NCI-H510A treated with DMSO at 0.1 percent for 48 hours (cell line): ENCODE measurements at places on chromosomes 7 and 10.

DNA sequence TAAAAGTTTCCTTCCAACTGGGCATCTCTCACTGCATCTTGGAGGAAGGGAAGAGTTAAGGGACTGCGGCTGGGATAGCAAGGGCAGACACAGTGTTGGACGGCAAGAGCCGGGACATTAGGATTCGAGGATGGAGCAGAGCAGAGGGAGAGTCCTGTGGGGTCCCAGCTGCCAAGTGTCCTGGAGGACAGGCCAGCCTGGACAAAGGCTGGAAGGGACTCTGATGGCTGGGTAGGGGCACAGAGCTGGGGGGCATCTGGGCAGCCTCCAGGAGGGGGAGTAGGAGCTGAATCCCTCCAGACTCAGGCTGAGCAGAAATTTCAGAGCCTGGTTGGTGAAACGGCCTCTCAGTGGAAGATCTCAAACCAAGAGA lies 19.2 kb downstream of the SFTPA1 start:
- DNase-seq: no peak

GRCh38 chr10:1084011-1084950 lies 28.1 kb downstream of the WDR37 start:
- DNase-seq: no peak

DNA sequence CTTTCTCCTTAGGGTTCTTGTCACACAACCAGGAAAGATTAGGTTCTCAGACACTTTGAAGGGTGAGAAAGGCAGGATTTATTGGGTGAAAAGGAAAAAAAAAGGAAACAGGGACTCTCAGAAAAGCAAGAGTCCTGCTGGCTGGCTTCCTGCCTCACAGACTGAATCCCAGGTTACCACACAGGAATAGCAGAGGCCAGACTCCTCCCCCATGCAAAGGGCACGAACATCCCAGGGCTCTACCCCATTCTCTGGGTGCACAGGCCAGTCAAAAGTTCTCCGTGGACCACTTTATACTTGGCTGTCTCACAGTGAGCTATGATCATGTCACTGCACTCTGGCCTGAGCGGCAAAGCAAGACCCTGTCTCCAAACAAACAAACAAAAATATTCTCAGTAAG lies 42.6 kb downstream of the HOXA1 start:
- DNase-seq: no peak

DNA sequence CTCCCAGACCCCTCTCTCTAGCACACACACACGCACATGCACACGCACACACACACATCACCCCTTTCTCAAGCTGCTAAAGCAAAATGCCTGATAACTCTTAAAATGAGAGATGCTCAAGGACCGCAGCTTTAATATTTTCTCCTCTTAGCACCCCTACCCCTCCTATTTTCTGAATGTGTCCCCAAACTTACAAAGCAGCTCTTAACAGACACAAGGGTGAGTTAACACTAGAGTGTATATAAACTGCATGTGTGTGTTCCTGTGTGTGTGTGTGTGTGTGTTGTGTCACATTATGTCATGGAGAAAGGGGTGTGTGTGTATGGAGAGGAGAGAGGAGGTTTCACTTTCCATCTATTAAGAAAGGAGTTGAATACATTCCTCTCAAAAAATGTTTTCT lies 1.3 kb downstream of the PTN start:
- DNase-seq: no peak

GRCh38 chr7:31873816-31874597 lies 187.0 kb downstream of the PPP1R17 start:
- no peak for DNase-seq

- no peak for DNase-seq
These were observed 70.2 kb downstream of the AKR1C4 start for GRCh38 chr10:5266804-5267203.

- DNase-seq: no peak
These were observed 85.5 kb upstream of the PDE1C start for GRCh38 chr7:32155712-32156111.
